ENCODE measurements at places on chromosomes 6 and 20. TPM values are rescaled to one million over a fixed set of nuclear protein-coding genes. Genes with fewer than 3 reads are reported as not detected.

Gene NOL4L
- total RNA-seq = 99.9 TPM

Gene GPLD1
- total RNA-seq = not detected

Gene HLA-DOB
- total RNA-seq = 1.2 TPM

Gene MOCS3
- total RNA-seq = 5.6 TPM

Gene LPIN3
- 4.1 TPM for total RNA-seq

Gene PXDC1
- total RNA-seq = 153 TPM

Gene SIRPD
- total RNA-seq = 0.19 TPM

Gene PEDS1
- 121 TPM for total RNA-seq

Gene TCP11
- total RNA-seq = 0.41 TPM

Gene KHDC1L
- not detected for total RNA-seq

Gene RIPPLY2
- total RNA-seq = not detected

Gene VPS52
- total RNA-seq = 29.6 TPM

Gene PNLDC1
- total RNA-seq = not detected

DNA sequence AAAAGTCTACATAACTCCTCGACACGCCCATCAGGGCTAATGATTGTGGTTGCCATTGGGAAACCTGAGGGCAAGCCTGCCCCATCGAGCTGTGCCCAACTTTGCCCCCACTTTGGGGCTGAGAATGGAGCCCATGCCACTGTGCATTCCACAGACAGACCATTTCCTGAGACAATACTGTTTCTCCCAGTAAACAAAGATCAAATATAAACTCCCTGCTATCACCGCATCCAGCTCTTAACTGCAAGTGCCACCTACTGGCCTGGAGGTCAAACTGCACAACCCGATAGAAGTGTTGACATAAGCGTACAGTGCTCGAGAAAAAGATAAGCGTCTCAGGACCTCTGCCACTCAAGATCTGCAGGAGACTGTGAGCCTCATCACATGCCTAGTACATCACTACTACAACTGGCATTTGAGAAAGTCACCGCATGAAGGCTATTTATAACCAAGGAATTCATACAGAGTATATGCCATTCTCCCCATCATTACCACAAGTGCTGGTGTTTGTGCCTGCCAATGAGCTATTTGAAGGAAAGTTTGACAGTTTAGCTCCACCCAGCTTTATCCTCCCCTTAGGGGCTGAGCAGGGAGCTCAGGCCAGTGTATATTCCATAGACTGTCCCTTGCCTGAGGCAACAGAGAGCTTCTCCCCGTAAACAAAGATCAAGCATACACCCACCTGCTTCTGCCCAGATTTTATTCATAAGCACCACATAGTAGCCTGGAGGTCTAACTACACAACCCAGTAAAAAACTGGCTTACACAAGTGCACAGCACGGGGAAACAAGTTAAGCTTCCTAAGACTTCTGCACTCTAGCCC lies 4.5 kb upstream of the DEFB126 start:
- no peak for DNase-seq

GRCh38 chr6:90072501-90072900 lies 178.2 kb downstream of the GJA10 start:
- no peak for DNase-seq

- no peak for DNase-seq
Observed at GRCh38 chr20:58018590-58018989, 209.9 kb downstream of the ANKRD60 start.

- no peak for DNase-seq
Observed at GRCh38 chr20:3545401-3545925, 74.6 kb downstream of the ATRN start.

DNA sequence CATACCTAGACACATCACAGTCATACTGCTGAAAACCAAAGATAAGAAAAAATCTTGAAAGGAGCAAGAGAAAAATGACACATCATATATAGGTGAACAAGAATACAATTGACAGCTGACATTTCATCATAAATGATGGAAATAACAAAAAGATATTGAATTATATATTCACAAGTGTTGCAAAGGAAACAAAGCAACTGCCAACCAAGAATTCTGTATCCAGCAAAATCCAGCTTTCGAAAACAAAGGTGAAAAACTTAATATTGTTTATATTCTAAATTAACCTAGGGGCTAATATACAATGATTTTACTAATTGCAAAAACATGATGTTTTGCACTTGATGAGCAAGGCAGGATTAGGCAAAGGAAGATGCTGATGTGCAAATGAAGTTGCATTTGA lies 84.3 kb downstream of the MOXD1 start:
- no peak for DNase-seq

- DNase-seq = no peak
Observed at GRCh38 chr6:137861550-137862337, 5.3 kb upstream of the TNFAIP3 start.

GRCh38 chr20:14778096-14778495 lies 440.7 kb upstream of the FLRT3 start:
- DNase-seq = no peak

DNA sequence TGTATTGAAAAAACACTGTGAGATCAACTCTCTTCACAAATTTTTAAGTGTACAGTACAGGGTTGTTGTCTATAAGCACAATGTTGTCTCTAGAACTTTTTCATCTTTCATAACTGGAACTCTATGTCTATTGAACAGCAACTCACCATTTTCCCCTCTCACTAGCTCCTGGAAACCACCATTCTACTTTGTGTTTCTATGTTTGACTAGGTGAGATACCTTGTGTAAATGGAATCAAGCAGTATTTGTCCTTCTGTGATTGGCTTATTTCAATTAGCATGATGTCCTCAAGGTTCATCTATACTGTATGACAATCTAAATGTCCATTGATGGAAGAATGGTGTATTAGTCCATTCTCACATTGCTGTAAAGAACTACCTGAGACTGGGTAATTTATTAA lies 210.1 kb upstream of the FUT9 start:
- DNase-seq = no peak

GRCh38 chr6:91654793-91655192 lies 1067.9 kb upstream of the MAP3K7 start:
- no peak for DNase-seq

DNA sequence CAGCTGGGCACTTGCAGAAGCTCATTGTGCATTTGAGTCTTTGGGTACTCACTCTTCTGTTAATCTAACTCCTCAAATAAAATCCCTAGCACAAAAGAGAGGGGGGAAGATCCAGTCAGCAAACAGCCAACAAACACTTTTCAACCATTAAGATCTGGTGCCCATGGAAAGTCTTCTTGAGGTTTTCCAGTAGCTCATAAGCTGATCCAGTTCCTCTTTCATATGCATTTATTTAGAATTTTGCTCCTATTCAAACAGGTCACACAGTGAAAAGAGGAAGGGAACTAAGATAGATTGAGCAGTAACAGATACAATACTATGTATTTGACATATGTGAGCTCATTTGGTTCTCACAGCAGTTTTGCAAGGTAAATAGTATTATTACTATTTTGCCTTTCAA lies 38.6 kb downstream of the HLA-DPB1 start:
- no peak for DNase-seq
